Left ventricle myocardium superior (tissue), 1 donor: ENCODE measurements at places on chromosomes 1 and 21. TPM values are rescaled to one million over a fixed set of nuclear protein-coding genes. Genes with fewer than 3 reads are reported as not detected.

The WDR64 gene
- not detected for total RNA-seq

The SYT6 gene
- total RNA-seq, result not detected

The PTCH2 gene
- 0.40 TPM for total RNA-seq

The HNRNPU gene
- 183 TPM for total RNA-seq

The CEPT1 gene
- 14.4 TPM for total RNA-seq

The NPPB gene
- total RNA-seq, result not detected

The FTCD gene
- total RNA-seq, result 1.5 TPM

The HMCN1 gene
- total RNA-seq, result 3.8 TPM

The WNT2B gene
- total RNA-seq, result 2.0 TPM

The GJA5 gene
- 4.7 TPM for total RNA-seq

The EXO5 gene
- total RNA-seq, result 4.5 TPM

The A3GALT2 gene
- not detected for total RNA-seq

The MORN1 gene
- total RNA-seq, result 5.3 TPM

The TMEM125 gene
- total RNA-seq, result not detected

The FAM78B gene
- total RNA-seq, result 3.8 TPM

The GNAT2 gene
- not detected for total RNA-seq

The GBP5 gene
- 0.99 TPM for total RNA-seq

The LHX8 gene
- not detected for total RNA-seq

The ROR1 gene
- total RNA-seq, result 9.0 TPM

The PLCH2 gene
- 0.25 TPM for total RNA-seq

The SPRR1A gene
- total RNA-seq, result not detected

The OR6N1 gene
- total RNA-seq, result not detected

The MIXL1 gene
- not detected for total RNA-seq

The RGS1 gene
- total RNA-seq, result 0.59 TPM

The RAVER2 gene
- total RNA-seq, result 32.6 TPM

The OSCP1 gene
- 3.8 TPM for total RNA-seq

The CFHR3 gene
- not detected for total RNA-seq

The TDRKH gene
- total RNA-seq, result 5.5 TPM

The ABCA4 gene
- total RNA-seq, result 0.55 TPM

The SLC44A3 gene
- 3.0 TPM for total RNA-seq

The MRPL55 gene
- total RNA-seq, result 58.6 TPM

The TGFB2 gene
- total RNA-seq, result 2.0 TPM
